Activated CD4-positive, alpha-beta T cell treated with anti-CD3 and anti-CD28 coated beads, Interleukin-2, amount 10 ng/mL, durations not matched to agents 7 days and 5 days (primary cell): ENCODE measurements at places on chromosomes 3 and 15. TPM values are rescaled to one million over a fixed set of nuclear protein-coding genes. Genes with fewer than 3 reads are reported as not detected.
A peak's percentile ranks its signal among the peaks of the same experiment; 100 is the strongest.

GRCh38 chr3:139312959-139313358 is 30.9 kb upstream of the MRPS22 start:
- DNase-seq, result no peak
- no peaks in the 10 kb centered on the region for H3K4me1 ChIP-seq
- peaks cover 9% of the 10 kb centered on the region for H3K27me3 ChIP-seq

DNA sequence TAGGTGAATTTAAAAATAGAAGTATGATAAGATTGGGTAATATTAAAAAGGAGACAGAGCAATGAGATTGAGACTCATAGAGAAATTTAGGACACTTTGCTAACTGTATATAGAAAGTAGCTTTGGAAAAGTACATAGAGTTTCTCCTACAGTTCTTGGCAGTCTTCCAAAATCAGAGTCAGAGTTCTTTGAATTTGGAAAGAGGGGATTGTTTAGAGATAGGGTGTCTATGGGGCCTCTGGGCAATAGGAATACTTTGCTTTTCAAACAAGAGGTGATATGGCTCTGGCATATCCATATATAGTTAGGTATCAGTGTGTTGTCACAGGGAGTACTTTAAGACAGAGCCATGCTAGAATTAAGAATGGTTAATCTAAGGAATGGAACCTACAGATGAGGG is 477.1 kb upstream of the KCNMB2 start:
- H3K4me1 ChIP-seq, result no peaks in the 10 kb centered on the region
- H3K27ac ChIP-seq, result no peak overlapping the region
- no peak for DNase-seq
- no peak overlapping the region for H3K4me3 ChIP-seq

DNA sequence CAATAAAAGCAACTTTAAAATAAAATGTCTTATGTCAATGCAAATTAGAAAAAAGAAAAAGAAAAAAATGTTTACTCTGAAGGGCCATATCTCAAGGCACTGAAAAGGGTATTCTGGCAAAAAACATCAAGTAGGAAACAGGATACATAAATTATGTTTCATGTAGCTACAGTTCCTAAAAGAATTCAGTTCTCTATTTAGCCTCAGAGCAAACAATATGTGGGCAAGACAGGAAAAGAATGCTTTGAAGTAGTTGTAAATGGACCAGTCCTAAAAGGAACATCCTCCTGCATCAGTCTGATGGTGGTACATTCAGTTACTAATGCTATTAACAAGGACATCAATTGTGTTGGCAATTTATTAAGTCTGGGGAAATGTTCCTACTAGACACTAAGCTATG is 8.1 kb downstream of the COMMD2 start:
- H3K4me3 ChIP-seq, result no peak overlapping the region
- H3K27ac ChIP-seq, result no peak overlapping the region
- peaks cover 44% of the 10 kb centered on the region for H3K36me3 ChIP-seq

- H3K4me3 ChIP-seq, result no peak overlapping the region
- peak overlapping the region; percentile 37 for H3K27ac ChIP-seq
- H3K36me3 ChIP-seq, result no peaks in the 10 kb centered on the region
- DNase-seq, result no peak
- peaks cover 30% of the 10 kb centered on the region for H3K4me1 ChIP-seq
- H3K27me3 ChIP-seq, result no peaks in the 10 kb centered on the region
Measured at GRCh38 chr15:63888146-63888545, 54.4 kb upstream of the HERC1 start.

DNA sequence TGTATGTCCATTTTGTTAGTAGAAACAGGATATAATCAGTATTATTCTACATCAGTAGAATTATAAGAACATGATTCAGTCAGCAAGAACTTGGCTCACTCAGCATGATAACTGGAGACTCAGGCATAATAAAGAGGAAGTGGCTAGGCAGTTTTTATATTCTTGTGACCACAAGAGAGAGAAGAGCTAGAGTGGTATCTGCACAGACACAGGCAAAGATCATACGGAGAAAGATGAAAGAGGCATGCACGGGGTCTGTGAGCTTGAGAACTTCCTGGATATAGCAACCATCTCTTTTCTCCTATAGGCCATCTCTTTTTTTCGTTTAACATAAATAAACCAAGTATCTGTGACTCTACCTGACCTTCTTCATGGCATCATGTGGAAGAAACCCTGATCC is 46.8 kb downstream of the MYO5A start:
- DNase-seq, result peak; percentile 80
- H3K4me3 ChIP-seq, result peak overlapping the region; percentile 44
- H3K27ac ChIP-seq, result peak overlapping the region; percentile 87
- H3K4me1 ChIP-seq, result peaks cover 67% of the 10 kb centered on the region

DNA sequence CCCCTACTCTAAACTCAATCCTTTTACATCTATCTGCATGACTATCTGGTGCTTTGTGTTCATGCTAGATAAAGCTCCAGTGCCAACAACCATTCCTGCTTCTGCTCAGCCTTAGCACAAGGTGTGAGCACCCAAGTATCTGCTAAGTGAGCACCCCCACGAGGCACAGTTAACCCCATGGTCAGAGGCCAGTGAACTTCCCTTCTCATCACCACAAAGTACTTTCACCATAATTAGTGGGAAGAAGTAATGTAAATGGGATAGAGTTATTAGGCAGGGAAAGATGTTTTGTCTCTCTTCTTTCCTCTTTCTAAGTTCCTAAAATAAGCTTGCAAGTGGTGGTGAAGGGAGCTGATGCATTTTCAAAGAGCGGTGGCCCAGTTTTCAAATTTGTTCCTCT is 96.4 kb downstream of the ANO10 start:
- H3K27ac ChIP-seq, result no peak overlapping the region
- no peak overlapping the region for H3K4me3 ChIP-seq
- DNase-seq, result no peak
- H3K27me3 ChIP-seq, result no peaks in the 10 kb centered on the region
- H3K4me1 ChIP-seq, result no peaks in the 10 kb centered on the region
- H3K36me3 ChIP-seq, result peaks cover 6% of the 10 kb centered on the region

Gene ARHGAP31
- total RNA-seq, result 2.0 TPM

Gene HRG
- not detected for total RNA-seq

- no peaks in the 10 kb centered on the region for H3K36me3 ChIP-seq
- H3K27me3 ChIP-seq, result no peaks in the 10 kb centered on the region
Measured at GRCh38 chr3:175818811-175819464, 959.8 kb downstream of the NAALADL2 start.

Gene SOX14
- not detected for total RNA-seq

Gene TICRR
- 29.8 TPM for total RNA-seq

DNA sequence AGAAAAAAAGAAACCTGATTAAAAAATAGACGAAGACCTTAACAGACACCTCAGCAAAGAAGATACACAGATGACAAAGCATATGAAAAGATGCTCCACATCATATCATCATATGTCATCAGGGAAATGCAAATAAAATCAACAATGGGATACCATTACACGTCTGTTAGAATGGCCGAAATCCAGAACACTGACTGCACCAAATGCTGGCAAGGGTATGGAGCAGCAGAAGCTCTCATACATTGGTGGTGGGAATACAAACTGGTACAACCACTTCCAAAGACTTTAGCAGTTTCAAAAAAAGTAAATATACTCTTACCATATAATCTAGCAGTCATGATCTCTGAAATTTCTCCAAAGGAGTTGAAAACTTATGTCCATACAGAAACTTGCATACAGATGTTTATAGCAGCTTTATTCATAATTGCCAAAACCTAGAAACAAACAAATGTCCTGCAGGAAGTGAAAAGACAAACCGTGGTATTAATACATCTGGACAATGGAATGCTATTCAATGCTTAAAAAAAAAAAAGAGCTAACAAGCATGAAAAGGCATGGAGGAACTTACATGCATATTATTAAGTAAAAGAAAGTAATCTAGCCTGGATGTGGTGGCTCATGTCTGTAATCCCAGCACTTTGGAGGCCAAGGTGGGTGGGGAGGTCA is 107.4 kb downstream of the HES1 start:
- peaks cover 22% of the 10 kb centered on the region for H3K27me3 ChIP-seq
- H3K36me3 ChIP-seq, result no peaks in the 10 kb centered on the region
- no peak for DNase-seq
- H3K4me1 ChIP-seq, result no peaks in the 10 kb centered on the region
- H3K4me3 ChIP-seq, result no peak overlapping the region
- H3K27ac ChIP-seq, result no peak overlapping the region

DNA sequence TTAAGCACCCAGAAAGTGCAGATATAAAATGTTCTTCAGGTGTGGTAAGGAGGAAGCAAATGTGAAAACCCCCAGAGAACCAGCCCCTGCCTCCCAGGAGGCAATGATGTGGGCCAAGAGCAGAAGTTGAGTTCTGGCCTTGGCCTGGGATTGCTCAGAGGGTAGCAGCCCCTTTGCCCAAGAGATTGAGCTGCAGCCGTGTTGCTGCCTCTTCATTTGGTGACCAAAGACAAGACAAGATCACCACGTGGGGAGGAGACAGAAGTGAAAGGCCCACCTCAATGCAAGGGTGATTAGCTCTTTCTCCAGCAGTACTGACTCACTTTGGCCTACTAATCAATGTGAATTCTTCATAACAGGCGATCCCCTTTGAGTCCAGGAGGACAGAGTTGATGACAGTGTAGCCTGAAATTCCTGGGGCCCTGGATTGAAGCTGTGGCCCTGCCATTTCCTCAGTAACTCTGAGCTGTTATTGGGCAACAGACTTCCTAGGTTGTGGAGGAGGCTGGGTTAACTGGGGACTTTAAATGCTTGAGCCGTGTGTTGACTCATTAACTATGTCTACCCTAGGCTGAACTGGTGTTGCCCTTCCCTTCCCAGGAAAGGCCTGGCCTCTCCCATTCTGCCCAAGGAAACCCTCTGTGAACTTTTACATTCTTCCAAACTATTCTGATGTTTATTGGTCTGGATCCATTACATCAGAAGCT is 86.5 kb downstream of the ST6GAL1 start:
- peaks cover 75% of the 10 kb centered on the region for H3K4me1 ChIP-seq
- DNase-seq, result no peak
- H3K36me3 ChIP-seq, result peaks cover 49% of the 10 kb centered on the region
- peak overlapping the region; percentile 54 for H3K27ac ChIP-seq

GRCh38 chr3:4107430-4107829 is 195.7 kb upstream of the SETMAR start:
- no peak overlapping the region for H3K4me3 ChIP-seq
- no peaks in the 10 kb centered on the region for H3K27me3 ChIP-seq
- H3K36me3 ChIP-seq, result no peaks in the 10 kb centered on the region
- no peak for DNase-seq

DNA sequence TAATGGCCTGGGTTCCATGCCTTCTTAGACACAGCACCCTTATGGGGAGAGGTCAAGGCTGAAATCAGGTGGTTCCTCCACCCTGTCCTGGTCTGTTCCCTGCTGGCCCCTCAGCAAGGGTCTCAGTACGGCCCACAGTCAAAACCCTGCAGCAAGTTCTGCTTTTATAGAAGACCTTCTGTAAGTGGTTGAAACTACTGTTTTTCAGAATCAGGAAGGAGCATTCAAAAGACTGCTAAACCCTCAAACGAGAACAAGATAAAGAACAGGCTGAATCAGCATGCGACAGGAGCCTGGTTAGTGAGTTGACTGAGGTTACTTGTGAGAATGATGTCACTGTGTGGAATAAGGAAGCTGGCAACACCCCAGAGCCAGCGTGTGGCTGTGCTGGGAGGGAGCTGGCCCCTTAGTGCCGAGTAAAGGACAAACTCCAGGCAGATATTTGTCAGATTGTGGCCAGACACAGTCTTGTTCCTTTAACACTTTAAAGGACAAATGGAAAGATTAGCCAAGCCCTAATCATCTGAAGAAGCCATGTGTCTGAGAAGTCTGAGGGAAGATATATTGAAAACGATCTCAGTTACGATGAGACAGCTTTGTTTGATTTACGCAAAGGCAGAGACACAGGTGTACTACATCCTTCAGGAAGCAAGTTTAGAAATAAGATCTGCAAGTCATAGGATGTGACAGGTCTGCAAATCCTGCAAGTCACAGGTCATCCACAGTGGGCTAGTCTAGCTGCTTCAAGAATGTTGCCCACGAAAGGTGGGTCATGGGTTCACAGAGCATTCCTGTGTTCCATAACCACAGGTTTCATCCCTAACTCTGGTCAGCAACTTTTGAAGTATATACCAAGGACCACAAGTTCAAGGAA is 54.0 kb downstream of the B3GNT5 start:
- no peaks in the 10 kb centered on the region for H3K36me3 ChIP-seq
- H3K4me3 ChIP-seq, result no peak overlapping the region
- peak overlapping the region; percentile 2 for H3K27ac ChIP-seq
- peak; percentile 38 for DNase-seq
- no peaks in the 10 kb centered on the region for H3K27me3 ChIP-seq

DNA sequence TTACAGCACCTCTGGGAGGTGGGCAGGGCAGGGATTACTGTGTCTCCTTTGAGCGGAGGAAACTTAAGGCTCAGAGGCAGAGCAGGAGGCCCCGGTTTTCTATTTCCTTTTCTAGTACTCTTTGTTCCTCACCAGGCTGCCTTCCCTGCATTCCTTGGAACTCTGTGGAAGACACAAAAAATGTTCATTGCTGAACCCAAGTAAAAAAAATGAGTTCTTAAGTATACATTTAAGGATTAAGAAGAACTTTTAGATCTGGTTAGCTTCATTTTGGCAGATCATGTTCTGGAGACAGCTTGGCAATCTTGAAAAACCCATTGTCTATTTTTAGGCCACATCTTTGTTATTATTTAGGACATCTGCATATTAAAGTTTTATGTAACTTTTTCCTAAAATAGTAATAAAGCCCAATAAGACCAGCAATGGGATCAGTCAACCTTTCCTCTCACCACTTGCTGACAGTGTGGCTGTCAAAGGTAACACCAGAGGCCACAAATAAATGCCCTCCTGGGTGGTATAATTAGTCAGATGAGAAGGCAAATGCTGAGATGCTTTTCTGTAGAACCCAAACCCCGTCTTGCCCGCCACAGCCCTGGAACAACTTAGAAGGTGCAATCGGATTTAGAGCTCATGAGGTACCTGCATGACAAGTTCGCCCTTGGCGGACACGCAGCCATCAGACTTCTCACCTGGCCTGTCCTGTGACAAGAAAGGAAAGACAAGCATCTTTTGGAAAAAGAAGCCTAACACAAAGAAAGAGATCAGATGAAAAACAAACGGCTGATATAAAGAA is 97.2 kb downstream of the DGKG start:
- no peak overlapping the region for H3K4me3 ChIP-seq
- peaks cover 2% of the 10 kb centered on the region for H3K27me3 ChIP-seq
- H3K27ac ChIP-seq, result no peak overlapping the region
- peaks cover under 1% of the 10 kb centered on the region for H3K4me1 ChIP-seq
- H3K36me3 ChIP-seq, result no peaks in the 10 kb centered on the region

Gene GOLGA6A
- not detected for total RNA-seq

- no peak for DNase-seq
- H3K4me1 ChIP-seq, result no peaks in the 10 kb centered on the region
- no peak overlapping the region for H3K27ac ChIP-seq
- no peaks in the 10 kb centered on the region for H3K36me3 ChIP-seq
Measured at GRCh38 chr3:168722091-168722490, 626.4 kb upstream of the GOLIM4 start.

- DNase-seq, result no peak
- H3K27me3 ChIP-seq, result peaks cover 6% of the 10 kb centered on the region
- H3K4me3 ChIP-seq, result no peak overlapping the region
- no peak overlapping the region for H3K27ac ChIP-seq
- no peaks in the 10 kb centered on the region for H3K36me3 ChIP-seq
Measured at GRCh38 chr3:9912294-9912935, 4.5 kb upstream of the IL17RC start.

- DNase-seq, result no peak
- H3K4me3 ChIP-seq, result no peak overlapping the region
- peaks cover 22% of the 10 kb centered on the region for H3K4me1 ChIP-seq
- no peaks in the 10 kb centered on the region for H3K27me3 ChIP-seq
Measured at GRCh38 chr3:49346797-49347251, 7.0 kb upstream of the USP4 start.

- peaks cover 51% of the 10 kb centered on the region for H3K4me1 ChIP-seq
- DNase-seq, result no peak
- no peaks in the 10 kb centered on the region for H3K27me3 ChIP-seq
- H3K36me3 ChIP-seq, result peaks cover 10% of the 10 kb centered on the region
- peak overlapping the region; percentile 52 for H3K27ac ChIP-seq
Measured at GRCh38 chr3:197796087-197796486, 5.0 kb downstream of the LRCH3 start.
